ENCODE measurements at places on chromosomes 2 and 18.

DNA sequence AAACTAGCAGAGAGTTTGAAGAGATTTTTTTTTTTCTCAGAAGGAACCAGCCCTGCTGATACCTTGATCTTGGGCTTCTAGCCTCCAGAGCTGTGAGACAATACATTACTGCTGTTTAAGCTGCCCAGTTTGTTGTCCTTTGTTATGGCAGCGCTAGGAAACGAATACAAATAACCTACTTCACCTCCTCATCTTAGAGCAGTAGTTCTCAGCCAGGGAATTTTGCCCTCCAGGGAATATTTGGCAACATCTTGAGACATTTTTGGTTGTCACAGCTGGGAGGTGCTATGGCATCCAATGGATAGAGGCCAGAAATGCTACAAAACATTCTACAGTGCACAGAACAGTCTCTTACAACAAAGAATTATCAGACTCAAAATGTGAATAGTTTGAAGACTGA lies 43.9 kb upstream of the BCL11A start:
- no peak for DNase-seq

GRCh38 chr2:152415796-152416195 lies 80.8 kb downstream of the FMNL2 start:
- no peak for DNase-seq

- no peak for DNase-seq
These were observed 9.8 kb downstream of the GATA6 start for GRCh38 chr18:22179174-22179573.

- DNase-seq, result peak; percentile 37
These were observed 26.5 kb upstream of the IGFBP2 start for GRCh38 chr2:216606551-216607276.

- DNase-seq, result peak; percentile 51
These were observed 13.0 kb downstream of the RND3 start for GRCh38 chr2:150474326-150475074.

Measured in fibroblast of skin of right quadriceps (primary cell).